ENCODE measurements at places on chromosomes 7 and 10.

DNA sequence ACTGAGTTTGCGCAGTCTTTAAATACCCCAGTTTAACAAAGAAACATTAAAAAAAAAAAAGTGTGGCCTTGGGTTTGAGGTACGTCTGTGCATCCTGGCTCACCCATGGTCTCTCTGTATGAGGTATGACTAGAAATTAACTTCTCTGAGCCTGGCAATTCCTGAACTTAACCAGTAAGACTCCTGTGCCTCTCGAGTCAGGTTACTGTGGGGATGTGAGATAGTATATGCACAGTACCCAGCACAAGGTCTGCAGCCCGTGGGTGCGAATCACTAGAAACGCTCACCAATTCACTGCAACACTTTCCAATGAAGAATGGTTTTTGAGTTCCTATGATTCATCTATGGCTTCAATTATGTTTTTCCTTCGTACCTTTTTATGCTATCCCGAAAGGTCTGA lies 149.9 kb downstream of the SFMBT2 start:
- no peak for DNase-seq

GRCh38 chr7:25718596-25718995 lies 433.4 kb upstream of the NFE2L3 start:
- no peak for DNase-seq

- DNase-seq, result no peak
These were observed 23.3 kb downstream of the AQP1 start for GRCh38 chr7:30934732-30935568.

DNA sequence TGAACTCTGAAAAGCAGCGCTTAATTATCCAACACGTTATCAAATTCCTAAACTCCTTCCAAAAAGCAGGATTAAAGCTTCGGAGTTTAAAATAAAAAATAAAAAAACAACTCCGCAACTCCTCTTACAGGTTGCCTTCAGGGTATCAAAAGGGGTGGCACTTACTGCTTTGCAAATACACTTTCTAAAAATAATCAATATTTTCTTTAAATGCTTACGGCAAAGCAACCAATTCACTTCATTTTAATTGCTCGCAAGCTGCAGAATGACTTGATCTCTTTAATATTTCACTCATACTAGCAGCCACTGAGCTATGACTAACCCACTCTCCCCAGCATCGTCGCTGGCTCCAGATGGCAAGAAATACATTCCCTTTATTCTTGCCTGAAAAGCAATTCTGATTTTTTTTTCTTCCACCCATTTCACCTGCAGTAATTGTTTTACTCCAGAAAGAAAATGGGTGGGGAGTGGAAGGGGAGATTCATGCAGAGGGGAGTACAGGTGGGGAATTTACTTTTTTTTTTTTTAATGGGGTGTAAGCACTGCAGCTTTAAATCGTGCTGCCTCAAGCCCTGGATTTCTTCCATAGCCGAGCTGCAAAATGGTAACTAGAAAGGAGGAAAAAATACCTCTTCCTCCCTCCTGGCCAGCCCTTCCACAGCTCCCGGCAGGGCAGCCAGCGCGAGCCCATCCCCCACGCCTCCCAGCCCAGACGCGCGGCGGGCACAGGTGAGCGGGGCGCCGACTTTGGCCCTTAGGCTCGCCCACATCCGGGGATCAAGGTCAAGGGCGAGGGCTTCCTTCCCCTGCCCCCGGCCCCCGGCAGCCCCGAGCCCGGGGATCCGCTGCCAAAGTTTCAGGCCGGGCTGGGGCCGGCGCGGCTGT lies 54.2 kb upstream of the FHIP2A start:
- no peak for DNase-seq

DNA sequence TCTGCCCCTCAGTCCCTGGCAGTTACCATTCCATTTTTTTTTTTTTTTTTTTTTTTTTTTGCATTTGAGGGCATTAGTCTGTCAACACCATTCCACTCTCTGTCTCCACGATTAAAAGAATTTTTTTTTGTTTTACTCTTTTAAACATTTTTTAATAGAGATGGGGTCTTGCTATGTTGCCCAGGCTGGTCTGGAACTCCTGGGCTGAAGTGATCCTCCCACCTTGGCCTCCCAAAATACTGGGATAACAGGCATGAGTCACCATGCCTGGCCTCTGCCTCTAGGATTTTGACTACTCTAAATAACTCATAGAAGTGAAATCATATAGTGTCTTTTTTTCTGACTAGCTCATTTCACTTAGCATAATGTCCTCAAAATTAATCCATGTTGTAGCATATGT lies 16.5 kb upstream of the CLDN3 start:
- no peak for DNase-seq

DNA sequence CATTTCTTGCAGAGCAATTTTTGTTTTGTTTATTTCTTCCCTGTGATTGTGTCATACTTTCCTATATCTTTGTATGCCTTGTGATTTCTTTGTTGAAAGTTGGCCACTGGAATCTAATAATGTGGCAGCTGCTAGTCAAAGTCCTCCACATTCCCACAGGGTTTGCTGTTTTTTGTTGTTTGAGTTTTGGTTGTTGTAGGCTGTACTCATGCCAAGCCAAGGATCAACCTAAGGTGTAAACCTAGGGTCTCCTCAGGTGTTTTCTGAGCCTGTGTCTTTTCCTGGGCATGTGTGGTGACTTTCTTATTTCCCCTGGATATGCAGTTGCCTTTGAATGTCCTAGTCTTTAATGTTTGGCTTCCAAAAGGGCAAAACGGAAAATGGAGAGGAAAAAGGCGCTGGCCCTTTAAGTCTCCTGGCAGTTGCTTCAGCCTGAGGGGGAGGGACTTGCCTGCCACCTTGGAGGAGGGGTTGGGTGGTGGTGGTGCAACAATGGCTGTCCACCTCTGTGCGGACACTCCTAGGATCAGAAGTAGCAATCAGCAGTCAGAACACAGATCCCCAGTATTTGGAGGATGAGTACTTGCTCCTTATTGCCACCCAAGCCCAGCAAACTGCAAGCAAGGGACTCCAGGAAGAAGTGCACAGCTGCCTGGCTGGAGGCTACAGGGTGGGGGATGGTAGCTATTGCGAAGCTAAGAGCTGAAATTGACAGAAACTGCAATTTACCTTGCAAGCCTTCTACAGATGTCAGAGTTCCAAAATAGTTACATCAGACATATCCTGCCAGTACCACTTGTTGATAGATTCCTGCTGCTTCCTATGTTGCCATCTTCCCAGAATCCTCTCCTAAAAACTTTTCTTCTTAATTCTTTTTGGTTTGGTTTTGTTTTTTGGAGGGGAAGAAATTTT lies 5.6 kb upstream of the ZNF518A start:
- DNase-seq, result peak; percentile 14

DNA sequence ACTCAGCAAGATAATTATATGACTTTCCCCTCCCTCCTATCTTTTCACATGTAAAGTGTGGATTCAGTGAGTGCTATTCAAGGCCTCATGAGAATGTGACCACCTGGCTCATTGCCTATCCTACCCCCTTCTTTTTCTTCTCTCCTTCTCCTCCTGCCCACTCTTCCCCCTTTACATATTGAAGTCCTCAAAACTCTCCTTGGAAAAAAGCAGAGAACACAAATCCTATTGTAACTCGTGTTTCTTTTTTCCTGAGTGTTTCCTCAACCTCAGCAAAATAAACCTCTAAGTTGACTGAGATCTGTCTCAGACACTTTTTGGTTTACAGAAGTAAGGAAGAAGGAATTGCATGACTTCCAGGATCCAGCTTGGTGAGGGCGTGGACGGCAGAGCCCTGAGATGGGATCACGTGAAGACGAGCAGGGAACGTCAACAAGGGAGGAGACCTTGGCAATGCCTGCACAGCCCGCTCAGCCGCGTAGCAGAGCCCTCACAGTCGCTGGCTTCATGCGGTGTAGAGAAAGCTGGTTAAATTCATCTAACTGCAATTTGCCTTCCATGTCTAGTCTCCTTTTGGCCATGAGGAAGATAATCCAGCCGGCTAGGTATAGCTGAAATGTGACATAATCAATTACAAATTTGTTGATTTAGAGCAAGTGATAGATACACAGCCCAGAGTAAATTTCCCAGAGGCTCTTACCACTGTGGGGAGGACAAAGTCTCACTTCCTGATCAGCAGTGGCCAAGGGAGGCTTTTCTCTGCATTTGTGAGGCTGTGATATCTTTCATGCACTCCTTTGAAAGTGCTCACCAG lies 75.7 kb downstream of the LYZL2 start:
- peak; percentile 64 for DNase-seq

- no peak for DNase-seq
These were observed 123.7 kb downstream of the CUBN start for GRCh38 chr10:17005621-17006566.

GRCh38 chr10:15572531-15573045 lies 147.1 kb downstream of the ITGA8 start:
- DNase-seq, result no peak

DNA sequence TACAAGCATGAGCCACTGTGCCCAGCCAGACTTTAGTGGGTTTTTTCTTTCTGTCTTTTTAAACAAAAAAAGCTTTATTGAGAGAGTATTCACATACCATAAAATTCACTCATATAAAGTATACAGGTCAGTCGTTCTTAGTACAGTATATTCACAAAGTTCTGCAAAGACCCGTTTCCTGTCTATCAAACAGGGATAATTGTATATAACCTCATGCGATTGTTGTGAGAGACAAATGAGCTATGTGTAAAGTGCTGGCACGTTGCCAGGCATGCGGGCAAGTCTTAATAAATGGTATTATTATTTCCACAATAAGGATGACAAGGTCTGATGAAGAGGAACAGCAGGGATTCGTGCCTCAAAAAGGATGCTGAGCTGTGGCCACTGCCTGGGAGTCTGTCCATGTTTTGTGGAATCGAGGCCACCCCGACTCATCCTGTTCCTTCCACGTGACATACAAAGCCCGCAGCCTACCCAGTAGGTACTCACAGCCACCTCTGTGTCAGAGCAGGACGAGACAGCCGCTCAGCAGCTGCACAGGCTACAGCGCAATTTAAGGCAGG lies 51.6 kb downstream of the SMKR1 start:
- peak; percentile 15 for DNase-seq

DNA sequence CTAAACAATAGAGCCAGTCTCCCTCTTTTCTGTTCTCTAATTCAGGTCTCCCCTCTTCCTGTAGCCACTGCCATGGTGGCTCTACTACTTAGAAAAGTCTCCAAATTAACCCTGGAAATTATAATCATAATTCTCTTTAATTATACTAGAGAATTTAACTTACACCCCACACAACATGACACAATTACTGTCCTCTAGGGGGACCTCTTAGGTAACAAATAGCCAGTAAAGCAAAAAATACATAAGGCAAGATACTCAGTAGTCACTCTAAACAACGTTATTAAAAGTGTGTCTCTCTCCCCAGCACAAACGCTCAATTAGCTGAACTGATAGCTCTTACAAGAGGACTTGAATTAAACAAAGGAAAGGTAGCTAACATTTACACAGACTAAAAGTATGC lies 44.3 kb upstream of the ZNF107 start:
- DNase-seq, result no peak

- DNase-seq, result no peak
These were observed 97.0 kb downstream of the NPSR1 start for GRCh38 chr7:34755008-34755407.

DNA sequence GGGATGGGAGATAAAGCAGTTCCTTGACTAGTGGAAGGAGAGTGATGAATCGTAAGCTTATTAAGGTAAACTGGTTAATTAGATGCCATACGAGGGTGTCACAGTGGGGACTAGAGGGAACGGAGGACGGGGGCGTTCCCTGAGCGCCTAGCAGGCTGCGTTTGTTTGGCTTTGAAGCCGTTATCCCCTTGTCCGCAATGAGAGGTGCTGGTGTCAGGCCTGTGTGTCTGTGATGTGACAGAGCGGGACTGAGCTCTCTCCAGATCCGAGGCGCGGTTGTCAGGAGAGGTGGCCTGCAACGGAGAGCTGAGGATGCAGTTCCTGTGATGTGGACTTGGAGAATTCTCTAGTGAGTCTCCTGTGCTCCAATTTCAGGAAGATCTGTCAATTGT lies 60.0 kb upstream of the PRPS1L1 start:
- no peak for DNase-seq

DNA sequence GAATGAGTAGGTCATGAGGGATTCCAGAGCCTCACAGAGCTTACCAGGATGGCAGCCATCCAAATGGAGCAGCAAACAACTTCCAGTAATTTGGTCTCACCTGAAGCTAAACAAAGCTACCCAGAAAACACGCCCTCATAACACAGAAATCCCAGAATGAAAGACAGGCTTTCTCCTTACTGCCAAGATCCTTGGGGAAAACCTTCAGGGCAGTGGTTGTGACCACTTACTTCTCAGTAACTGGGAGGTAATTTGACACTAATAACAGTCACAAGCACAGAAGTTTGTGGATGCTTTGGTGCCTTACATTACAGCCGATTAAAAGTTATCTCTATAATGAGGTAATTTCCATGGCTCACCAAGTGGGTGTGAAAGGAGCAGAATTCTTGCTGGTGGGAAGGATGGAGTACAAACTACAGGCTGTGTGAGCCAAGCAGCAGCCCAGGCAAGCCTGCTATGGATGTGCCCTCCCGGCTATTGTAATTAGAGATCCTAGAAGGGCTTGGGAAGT lies 10.4 kb downstream of the WDR91 start:
- DNase-seq, result no peak

DNA sequence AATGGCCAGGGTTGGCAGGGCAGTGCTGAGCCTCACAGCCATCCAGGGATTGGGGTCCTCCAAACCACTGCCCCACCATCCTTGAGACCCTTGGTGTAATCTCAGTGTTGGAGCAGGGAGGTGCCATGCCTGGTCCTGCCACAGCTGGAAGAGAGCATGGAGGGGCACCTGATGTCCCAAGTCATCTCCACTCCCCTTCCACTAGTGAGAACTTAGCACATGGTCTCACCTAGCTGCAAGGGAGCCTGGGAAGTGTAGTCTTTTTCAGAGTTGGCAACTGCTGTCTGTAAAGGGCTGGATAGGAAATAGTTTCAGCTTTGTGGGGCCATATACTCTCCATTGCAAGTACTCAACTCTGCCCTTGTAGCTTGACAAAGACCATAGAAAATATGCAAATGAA lies 238.7 kb downstream of the RPS24 start:
- DNase-seq, result no peak

Data from CD14-positive monocyte (primary cell).